ENCODE measurements at places on chromosomes 11 and 22. TPM values are rescaled to one million over a fixed set of nuclear protein-coding genes. Genes with fewer than 3 reads are reported as not detected.

The UPK3A gene
- not detected for total RNA-seq

The APOL6 gene
- total RNA-seq, result 3.5 TPM

The CHRNA10 gene
- 0.92 TPM for total RNA-seq

The CNGA4 gene
- 0.23 TPM for total RNA-seq

The GRAP2 gene
- 0.46 TPM for total RNA-seq

The RCOR2 gene
- 12.0 TPM for total RNA-seq

The PGA3 gene
- total RNA-seq, result not detected

The OR4C15 gene
- total RNA-seq, result not detected

The PHOX2A gene
- not detected for total RNA-seq

The ADM2 gene
- not detected for total RNA-seq

The TYMP gene
- 4.6 TPM for total RNA-seq

The ABTB2 gene
- 4.8 TPM for total RNA-seq

The PHETA2 gene
- 3.5 TPM for total RNA-seq

The FAM181B gene
- 17.8 TPM for total RNA-seq

The NCF4 gene
- total RNA-seq, result 3.0 TPM

The ASCC2 gene
- 17.8 TPM for total RNA-seq

The OR2D2 gene
- 1.4 TPM for total RNA-seq

The C11orf16 gene
- 0.46 TPM for total RNA-seq

The SULT4A1 gene
- 49.4 TPM for total RNA-seq

The RFPL2 gene
- total RNA-seq, result 2.5 TPM

The ZMAT5 gene
- 14.3 TPM for total RNA-seq

The OR2AT4 gene
- not detected for total RNA-seq

The OR51B5 gene
- 0.46 TPM for total RNA-seq

The FGF19 gene
- 2.3 TPM for total RNA-seq

The OR51E2 gene
- total RNA-seq, result under 0.01 TPM

The C11orf91 gene
- not detected for total RNA-seq

The OR10A2 gene
- total RNA-seq, result not detected

The RAB36 gene
- total RNA-seq, result 7.4 TPM

The CALCB gene
- 0.46 TPM for total RNA-seq

The KRTAP5-1 gene
- not detected for total RNA-seq

The GLYAT gene
- not detected for total RNA-seq

The HPX gene
- 2.1 TPM for total RNA-seq

The YAP1 gene
- total RNA-seq, result 33.9 TPM

The KCNJ5 gene
- 4.4 TPM for total RNA-seq

The EIF4G2 gene
- total RNA-seq, result 995 TPM

The BIK gene
- 0.46 TPM for total RNA-seq

The CD6 gene
- 2.3 TPM for total RNA-seq

The TMEM218 gene
- 19.4 TPM for total RNA-seq

The C11orf52 gene
- total RNA-seq, result 0.69 TPM

The TBX10 gene
- not detected for total RNA-seq

The OR10G4 gene
- not detected for total RNA-seq

Data from diencephalon (tissue), 1 donor.